Effector memory CD8-positive, alpha-beta T cell (primary cell): ENCODE measurements at places on chromosomes 11 and 22.

- no peak for DNase-seq
- no peaks in the 10 kb centered on the region for H3K27me3 ChIP-seq
- no peak overlapping the region for H3K27ac ChIP-seq
- H3K4me1 ChIP-seq: no peaks in the 10 kb centered on the region
- no peak overlapping the region for H3K4me3 ChIP-seq
Measured at GRCh38 chr11:57752954-57753353, 1.3 kb upstream of the BTBD18 start.

DNA sequence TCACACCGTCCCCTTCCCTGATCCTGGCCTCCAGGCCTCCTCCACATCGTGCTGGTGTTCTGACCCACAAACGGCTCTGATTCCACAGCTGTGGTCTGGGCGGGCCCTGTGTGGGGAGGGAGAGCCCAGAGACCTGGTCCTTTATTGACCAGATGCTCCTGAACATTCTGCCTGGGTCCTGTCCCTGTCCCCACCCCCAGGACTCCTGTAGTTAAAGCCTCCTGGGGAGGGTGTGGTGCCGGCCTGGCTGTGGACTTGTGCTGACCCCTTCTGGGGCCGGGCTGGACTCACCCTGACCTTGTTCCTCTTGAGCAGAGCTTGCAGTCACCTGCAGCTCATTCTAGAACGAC is 128.7 kb downstream of the CTTN start:
- no peaks in the 10 kb centered on the region for H3K36me3 ChIP-seq
- H3K27ac ChIP-seq: no peak overlapping the region
- no peak for DNase-seq
- H3K4me3 ChIP-seq: no peak overlapping the region

GRCh38 chr11:59173964-59174663 is 2.2 kb downstream of the DTX4 start:
- peaks cover 6% of the 10 kb centered on the region for H3K27me3 ChIP-seq
- no peak overlapping the region for H3K27ac ChIP-seq

DNA sequence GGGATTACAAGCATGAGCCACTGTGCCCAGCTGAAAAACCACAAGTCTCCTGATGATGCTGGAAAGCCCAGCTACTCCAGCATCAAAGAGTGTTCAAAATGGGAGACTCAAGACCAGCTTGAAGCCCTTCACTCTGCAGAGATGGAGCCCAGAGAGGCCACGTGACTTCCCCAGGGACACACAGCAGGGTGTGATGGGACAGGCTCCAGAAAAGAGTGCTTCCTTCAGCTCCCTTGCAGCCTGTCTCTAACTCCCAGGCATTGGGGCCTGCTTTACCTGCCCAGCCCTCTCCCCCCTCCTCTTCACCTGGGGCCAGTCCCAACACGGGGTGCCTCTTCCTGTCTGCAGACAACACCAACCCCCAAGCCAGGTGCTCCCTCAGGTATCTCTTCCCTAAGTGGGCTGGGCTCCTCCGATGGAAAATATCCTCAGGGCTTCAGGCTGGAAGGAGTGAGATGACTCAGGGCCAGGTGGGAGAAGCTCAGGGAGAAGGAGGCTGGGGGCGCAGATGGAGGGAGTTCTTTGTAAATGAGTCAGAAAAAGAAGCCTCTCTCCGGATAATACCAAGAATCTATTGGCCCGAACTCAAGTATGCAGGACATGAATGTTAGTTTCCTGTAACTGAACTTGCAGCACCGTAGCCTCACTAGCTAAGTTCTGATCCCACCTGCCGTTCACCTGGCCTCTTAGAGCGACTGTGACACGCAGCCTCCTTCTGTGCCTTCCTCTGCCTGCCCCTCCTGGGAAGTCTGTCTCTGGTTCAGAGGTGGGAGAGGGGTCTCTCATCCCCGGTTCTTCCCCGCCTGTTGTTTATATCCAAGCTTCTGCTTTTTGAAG is 326.6 kb downstream of the MN1 start:
- no peak overlapping the region for H3K4me3 ChIP-seq
- no peaks in the 10 kb centered on the region for H3K36me3 ChIP-seq
- H3K4me1 ChIP-seq: no peaks in the 10 kb centered on the region
- no peak for DNase-seq

DNA sequence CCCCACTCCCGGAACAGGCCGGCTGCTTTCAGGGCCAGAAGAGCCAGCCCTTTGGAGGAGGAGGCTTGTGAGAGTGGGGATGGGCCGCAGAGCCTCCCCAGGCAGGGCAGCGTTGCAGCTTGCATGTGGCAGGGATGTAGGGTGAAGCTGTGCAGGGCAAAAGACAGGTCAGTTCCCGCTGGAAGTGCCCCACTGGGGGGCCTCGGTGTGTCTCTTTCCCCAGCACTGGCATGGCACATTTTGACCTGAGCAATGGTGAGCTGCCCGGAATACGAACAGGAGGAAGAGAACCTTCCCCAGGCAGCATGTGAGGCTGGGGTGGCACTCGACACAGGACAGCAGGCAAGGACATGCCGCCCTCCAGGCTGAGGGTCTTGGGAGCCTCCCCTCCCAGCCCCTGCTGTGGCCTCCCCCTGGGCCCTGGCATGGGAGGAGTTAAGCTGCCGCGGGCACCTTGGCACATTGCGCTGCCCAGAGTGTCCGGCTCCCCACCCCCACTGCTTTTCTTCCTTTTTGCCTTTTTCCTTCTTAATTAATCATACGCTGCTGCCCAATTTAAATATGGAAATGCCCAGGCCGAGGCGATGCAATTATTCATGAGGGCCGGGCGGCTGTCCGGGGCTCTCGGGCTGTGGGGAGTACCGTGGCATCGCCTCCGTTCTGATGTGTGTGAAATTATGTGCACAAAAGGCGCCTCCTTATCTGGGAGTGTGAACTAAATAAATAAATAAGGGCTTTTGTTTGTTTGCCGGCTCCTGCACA is 76.0 kb upstream of the WNT7B start:
- H3K4me3 ChIP-seq: peak overlapping the region; percentile 80
- H3K4me1 ChIP-seq: peaks cover 9% of the 10 kb centered on the region
- H3K27ac ChIP-seq: peak overlapping the region; percentile 95
- H3K27me3 ChIP-seq: no peaks in the 10 kb centered on the region
- H3K36me3 ChIP-seq: peaks cover 7% of the 10 kb centered on the region
- DNase-seq: no peak

- no peaks in the 10 kb centered on the region for H3K27me3 ChIP-seq
- peak overlapping the region; percentile 28 for H3K4me3 ChIP-seq
- peaks cover 60% of the 10 kb centered on the region for H3K4me1 ChIP-seq
- H3K27ac ChIP-seq: peak overlapping the region; percentile 71
- DNase-seq: no peak
Measured at GRCh38 chr22:21837248-21837979, 30.0 kb downstream of the MAPK1 start.

DNA sequence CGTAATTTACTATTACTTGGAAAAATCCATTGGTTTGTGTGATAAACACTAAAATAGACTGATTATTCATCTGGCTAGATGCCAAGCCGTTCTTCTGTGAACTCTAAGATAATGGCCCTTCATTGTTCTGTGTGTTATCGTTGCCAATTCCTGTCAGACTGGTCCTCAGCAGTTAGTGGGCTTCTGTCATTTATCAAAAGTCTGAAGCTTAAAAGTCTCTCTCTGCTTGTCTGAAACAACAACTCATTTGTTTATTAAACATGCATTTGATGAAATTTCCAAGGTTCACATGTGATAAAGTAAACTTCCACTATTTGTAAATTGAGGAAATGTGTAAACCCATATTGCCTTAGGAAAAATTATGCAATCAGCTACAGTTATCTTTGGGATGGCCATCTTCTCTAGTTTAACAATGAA is 21.1 kb upstream of the RDX start:
- no peak for DNase-seq
- no peaks in the 10 kb centered on the region for H3K4me1 ChIP-seq
- H3K27me3 ChIP-seq: no peaks in the 10 kb centered on the region
- H3K36me3 ChIP-seq: no peaks in the 10 kb centered on the region
- H3K4me3 ChIP-seq: no peak overlapping the region
- no peak overlapping the region for H3K27ac ChIP-seq

DNA sequence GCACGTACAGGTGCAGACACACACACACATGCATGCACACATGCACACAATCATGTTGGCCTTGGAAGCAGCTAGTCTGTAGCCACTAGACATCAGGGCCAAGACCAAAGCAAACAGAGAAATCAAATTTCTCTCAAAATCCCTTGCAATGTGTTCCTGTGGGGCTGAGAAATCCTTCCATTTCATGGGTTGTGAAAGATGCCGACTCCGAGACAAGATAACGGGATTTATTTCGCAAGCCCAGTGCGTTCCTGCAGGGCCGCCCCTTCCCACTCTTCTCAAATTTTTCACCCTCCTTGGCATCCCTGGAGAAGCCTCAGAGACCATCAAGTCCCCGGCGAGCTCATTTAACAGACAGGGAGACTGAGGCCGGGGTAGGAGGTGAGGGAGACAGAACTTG is 366.7 kb downstream of the MN1 start:
- H3K4me3 ChIP-seq: no peak overlapping the region
- H3K27me3 ChIP-seq: peaks cover 14% of the 10 kb centered on the region
- no peak for DNase-seq
- no peaks in the 10 kb centered on the region for H3K36me3 ChIP-seq
- H3K4me1 ChIP-seq: no peaks in the 10 kb centered on the region

- H3K4me1 ChIP-seq: peaks cover 32% of the 10 kb centered on the region
- peak; percentile 32 for DNase-seq
- peak overlapping the region; percentile 86 for H3K27ac ChIP-seq
Measured at GRCh38 chr11:76152741-76153570, 53.3 kb downstream of the WNT11 start.
